ENCODE measurements at places on chromosomes 7 and 10. TPM values are rescaled to one million over a fixed set of nuclear protein-coding genes. Genes with fewer than 3 reads are reported as not detected.

GRCh38 chr10:74824184-74824899 is 2.1 kb upstream of the KAT6B start:
- no peak for DNase-seq

DNA sequence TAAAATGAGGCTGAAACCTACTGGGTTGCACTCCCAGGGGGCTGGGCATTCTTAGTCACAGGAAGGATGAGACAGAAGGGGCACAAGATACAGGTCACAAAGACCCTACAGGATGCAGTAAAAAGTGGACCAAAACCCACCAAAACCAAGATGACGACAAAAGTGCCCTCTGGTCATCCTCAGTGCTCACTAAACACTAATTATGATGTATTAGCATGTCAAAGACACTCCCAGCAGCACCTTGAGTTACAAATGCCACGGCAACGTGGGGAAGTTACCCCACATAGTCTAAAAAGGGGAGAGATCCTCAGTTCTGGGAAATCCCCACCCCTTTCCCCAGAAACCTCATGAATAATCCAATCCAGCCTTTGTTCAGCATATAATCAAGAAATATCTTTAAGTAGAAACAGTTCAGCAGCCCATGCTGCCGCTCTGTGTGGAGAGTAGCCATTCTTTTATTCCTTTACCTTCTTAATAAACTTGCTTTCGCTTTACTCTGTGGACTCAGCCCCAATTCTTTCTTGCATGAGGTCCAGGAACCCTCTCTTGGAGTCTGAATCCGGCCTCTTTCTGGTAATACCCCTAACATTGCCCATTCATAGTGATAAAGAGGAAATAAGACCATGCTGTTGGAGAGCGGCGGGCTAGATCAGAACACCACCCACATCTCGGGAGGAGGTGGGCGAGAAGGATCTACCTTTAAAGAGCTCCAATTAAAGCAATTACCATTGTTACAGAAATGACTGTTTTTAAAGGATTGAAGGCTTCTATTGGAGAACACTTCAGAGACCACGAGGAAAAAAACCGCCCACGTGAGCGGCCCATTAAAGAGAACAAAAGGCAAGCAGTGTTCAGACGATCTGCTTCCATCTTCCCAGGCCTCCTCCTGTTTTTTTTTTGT is 170.9 kb downstream of the USP6NL start:
- DNase-seq: no peak

GRCh38 chr10:53022611-53023088 is 250.1 kb upstream of the MBL2 start:
- no peak for DNase-seq

HOXA7 gene
- 5.4 TPM for polyA plus RNA-seq

NME8 gene
- 0.51 TPM for polyA plus RNA-seq
